ENCODE measurements at places on chromosomes 1 and 21.

GRCh38 chr21:28337315-28337714 lies 655.4 kb downstream of the LTN1 start:
- DNase-seq: peak; percentile 41

- DNase-seq: no peak
These were observed 10.1 kb downstream of the ENTREP3 start for GRCh38 chr1:155245163-155245524.

DNA sequence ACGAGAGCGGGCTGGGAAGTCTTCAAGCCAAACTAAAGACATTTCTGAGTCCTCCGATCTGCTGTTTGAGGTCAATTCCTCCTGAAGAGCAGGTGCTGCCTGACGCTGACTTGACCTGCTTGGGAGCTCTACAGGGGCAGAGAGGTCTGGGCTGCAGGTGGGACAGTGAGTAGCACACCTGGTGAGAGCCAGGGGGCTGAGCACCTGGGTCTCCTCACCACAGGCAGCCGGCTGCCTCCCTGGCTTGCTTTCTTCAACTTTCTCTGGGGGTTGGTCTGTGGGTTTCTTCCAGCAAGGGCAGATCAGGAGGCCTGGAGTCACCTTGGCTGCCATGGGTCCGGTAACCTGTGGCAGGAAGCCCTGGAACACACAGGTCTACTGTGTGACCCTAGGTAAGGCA lies 107.4 kb upstream of the EDN2 start:
- no peak for DNase-seq

DNA sequence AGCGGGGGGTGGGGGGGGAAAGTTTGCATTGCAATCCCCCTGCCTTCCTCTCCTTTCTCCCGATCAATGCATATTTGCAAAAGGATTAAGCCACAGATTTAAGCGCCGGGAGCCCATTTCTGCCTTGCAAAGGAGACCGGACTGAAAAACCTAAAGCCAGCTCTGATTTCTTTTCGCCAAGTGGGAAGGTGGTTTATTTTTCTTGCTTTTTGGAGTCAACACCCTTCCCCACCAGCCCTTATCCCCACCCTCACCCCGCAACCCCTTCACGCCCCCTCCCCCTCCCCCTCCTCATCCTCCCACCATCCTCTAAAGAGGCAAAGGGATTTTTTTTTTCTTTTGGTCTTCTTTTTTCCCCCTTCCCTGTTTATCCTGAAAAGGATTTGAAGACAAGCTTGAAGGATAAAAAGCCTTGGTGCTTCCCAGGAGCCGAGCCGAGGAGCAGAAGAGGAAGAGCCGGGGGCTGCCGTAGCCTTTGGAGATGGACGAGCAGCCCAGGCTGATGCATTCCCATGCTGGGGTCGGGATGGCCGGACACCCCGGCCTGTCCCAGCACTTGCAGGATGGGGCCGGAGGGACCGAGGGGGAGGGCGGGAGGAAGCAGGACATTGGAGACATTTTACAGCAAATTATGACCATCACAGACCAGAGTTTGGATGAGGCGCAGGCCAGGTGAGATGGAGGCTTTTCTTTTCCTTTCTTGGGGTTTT lies 513 bp downstream of the PBX1 start:
- no peak for DNase-seq

DNA sequence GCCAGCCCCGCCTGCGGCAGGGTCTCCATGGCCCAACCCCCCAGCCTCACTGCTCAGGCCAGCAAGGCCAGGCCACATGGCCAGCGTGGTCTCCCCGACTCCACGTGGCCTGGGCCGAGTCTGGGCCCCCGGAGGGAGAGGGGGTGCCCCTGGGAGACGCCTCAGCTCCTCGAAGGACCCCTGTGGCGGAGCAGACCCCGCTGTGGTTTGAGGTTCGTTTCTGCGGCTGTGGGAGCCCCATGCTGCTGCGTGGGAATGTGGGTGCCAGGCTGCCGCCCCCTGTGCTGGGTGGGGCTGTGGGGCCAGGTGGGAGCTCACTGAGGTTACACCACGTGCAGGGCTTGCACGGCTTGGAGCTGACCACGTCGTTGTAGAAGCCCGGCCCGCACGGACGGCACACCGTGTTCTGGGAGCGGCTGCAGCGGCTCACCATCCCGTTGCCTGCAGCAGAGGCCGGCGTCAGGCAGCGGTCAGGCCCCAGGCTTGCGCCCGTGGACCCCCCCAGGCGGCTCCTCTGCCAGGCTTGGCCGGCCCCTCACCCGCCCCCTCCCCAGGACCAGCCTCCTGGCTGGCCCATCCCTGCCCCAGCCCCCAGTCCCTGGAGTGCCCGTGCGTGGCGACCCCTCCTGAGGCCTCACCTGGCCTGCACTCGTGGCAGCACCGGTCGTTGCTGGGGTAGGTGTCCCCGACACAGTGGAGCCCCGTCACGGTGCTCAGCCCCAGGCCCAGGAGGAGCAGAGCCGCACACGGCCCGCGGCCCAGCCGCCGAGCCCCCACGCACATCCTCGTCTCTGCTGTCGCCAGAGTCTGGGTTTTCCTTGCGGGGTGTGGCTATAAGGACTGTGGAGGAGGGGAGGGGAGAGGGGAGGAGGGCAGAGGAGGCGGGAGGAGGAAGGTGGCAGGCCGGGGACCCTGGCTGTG lies at the start of gene TNFRSF4:
TSS of gene TNFRSF4 (minus strand) at position 809 of the 921 bp plus-strand sequence. CDS start at position 783, 26 bp downstream.
- no peak for DNase-seq

GRCh38 chr1:23273450-23274133 lies 56.3 kb upstream of the HTR1D start:
- DNase-seq: peak; percentile 61

GRCh38 chr1:160046494-160047110 lies 14.8 kb upstream of the PIGM start:
- DNase-seq: no peak

GRCh38 chr1:231359113-231359512 lies 21.0 kb downstream of the SPRTN start:
- peak; percentile 49 for DNase-seq

GRCh38 chr1:71037829-71038620 lies 9.6 kb downstream of the PTGER3 start:
- DNase-seq: no peak

DNA sequence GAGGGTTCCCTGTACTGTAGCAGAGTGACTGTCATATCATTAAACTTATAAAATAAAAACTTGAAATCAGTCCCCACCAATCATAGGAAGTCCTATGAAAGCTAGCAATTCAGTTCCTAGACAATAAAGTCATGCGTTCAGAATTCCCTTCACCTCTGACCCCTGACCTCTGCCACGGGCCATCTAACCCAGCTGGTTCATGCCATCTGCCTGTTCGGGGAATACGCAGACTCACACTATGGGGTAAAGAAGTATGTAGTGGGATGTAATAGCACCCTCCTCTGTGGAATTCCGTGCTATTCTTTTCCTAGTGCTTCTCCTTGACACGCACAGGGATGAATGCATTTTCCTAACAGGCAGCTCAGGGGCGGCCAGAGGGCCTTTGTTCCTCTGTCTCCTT lies 2.1 kb downstream of the GSTM4 start:
- no peak for DNase-seq

GRCh38 chr1:15272009-15272781 lies 25.2 kb downstream of the FHAD1 start:
- peak; percentile 52 for DNase-seq

- DNase-seq: peak; percentile 30
These were observed 33.9 kb upstream of the LGALS8 start for GRCh38 chr1:236489710-236490377.

DNA sequence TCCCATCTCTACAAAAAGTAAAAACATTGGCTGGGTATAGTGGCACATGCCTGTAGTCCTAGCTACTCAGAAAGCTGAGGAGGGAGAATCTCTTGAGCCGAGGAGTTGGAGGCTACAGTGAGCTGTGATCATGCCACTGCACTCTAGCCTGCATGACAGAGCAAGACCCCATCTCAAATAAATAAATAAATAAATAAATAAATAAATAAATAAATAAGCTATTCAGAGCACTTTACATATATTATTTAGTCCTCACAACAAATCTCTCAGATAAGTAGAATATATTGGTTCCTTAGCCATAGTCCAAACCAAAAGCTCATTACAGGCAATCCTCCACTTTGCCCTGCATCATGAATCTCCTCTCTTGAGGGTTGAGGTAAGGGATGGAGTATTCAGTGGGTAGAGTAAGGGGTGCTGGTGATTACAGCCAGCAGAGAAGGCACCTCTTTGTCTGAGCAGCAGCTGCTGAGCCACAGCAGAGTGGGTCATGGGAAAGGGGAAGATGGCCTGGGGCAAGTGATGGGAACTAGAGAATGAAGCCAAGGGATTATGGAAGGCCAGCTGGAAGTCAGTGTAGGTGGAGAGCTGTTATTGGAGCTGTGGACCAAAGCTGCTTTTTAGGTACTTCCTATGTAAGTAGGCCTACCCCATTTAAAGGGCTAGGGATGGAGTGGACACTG lies 115.5 kb upstream of the ZNF644 start:
- DNase-seq: no peak

GRCh38 chr21:36005018-36005417 lies 55.3 kb downstream of the SETD4 start:
- no peak for DNase-seq

DNA sequence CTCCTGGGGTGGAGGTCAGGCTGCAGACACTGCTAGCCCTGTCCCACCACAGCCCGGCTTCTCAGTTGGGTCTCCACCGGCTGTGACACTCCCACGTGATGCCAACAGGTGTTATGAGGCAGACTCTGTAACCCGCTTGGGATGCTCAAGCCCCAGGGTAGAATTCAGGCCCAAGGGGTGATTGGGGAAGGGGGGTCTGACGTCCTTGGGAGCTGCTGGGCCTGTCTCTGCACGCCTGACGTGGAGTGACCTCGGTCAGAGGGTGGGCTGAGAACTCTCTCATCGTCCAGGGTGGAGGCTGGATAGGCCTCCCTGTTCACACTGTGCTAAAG lies 7.7 kb upstream of the HES5 start:
- no peak for DNase-seq

DNA sequence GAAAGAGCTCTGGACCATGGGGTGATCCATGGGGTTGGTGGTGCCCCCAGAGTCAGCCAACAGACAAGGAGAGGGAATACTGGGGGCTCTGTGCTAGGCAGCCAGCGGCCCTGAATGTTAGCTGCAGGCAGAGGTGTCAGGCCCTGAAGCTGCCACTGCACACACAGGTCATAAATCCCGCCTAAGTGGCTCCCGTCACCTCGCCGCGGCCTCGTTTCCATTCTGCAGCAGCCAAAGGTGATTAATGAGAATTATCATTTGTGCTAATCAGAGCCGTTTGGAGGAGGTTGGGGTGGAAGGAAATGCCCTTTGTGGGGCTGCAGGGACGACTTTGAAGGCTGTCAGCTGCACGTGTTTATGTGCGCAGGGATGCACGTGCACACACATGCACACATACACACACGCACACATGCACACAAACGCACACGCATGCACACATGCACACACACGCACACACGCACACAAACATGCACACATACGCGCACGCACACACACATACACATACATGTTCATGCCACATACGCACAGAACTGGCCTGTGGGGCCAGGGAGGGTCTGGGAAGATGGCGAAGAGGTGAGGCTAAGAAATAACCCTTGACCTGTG lies 88.8 kb upstream of the ARHGEF16 start:
- no peak for DNase-seq

GRCh38 chr1:17561561-17561985 lies 22.1 kb downstream of the ARHGEF10L start:
- no peak for DNase-seq

DNA sequence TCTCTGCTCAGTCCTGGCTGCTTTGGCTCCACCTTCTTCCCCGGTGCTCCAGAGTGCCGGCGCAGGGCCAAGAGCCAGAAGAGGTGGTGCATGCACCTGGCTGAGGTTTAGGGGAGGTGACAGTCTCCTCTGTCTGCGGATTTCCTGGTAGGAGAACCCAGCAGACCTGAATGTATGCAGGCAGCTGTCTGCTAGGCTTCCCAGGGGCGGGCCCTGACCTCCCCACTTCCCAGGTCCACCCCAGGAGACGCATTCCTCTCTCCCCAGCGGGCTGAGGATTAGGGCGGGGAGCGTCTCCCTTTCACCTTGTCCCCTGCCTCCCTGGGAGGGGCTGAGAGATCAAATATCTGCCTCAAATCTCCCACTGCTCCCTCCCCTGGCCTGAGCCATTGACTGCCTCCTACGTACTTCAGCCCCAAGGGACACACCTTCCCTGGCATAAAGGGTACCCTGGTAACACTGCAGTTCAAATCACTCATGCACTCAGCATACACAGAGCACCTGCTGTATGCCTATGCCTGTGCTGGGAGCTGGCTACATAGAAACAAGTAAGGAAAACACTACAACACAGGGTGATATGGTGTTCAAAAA lies 27.5 kb downstream of the DMBX1 start:
- DNase-seq: no peak

GRCh38 chr1:110734133-110734680 lies 59.5 kb upstream of the KCNA3 start:
- no peak for DNase-seq

GRCh38 chr21:25560891-25561290 lies 46.4 kb downstream of the MRPL39 start:
- DNase-seq: no peak

DNA sequence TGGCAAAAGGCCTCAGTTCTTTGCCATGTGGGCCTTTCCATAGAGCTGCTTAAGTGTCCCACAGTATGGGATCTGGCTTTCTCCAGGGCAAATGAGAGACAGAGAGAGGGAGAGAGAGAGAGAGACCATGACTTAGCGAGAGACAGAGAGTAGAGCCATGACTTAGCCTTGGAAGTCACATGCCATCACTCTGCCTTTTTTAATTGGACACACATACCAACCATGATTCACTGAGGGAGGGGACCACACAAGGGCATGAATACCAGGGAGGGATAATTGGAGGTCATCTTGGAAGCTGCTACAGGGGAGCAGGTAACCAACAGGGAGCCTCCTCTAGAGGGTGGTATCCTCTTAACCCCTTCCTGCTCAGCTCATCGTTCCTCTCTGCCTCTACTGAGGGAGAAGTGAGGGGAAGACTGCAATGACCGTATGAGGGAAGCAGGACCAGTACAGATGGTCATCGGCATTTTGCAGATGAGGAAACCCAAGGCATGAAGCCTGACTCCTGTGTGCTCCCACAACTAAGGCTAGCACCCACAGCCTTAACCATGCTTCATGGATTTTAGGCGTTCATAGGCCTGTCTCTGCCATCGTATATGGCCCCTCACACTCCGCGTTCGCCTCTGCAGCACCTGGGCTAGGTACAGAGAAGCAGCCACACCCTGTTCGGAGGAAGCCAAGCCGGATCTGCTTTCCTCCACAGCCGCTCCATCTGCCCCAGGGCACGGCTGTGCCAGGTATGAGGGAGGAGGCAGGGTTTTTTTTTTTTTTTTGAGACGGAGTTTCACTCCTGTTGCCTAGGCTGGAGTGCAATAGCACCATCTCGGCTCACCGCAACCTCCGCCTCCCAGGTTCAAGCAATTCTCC lies 38.6 kb downstream of the MEF2D start:
- DNase-seq: no peak

DNA sequence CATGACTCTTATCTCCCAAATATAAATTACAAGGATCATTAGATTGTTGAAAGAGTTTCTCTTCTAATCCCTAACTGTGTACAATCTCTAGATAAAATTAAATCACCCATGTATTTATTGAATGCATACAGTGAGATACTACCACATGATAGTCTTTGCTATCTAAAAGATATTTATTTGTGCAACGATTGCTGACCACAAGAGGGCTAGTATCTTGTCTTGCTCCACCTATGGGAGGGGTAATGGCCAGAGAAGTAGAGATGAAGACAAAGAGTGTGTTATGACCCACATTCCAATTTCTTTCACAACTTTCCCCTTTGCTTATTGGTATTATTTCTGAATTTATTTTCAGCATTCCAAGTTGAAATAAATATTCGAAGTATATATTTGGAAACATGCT lies 13.7 kb downstream of the PYHIN1 start:
- no peak for DNase-seq

- no peak for DNase-seq
These were observed 144.5 kb upstream of the TMEM51 start for GRCh38 chr1:15008783-15009729.

GRCh38 chr1:118862755-118863154 lies 125.4 kb downstream of the TBX15 start:
- DNase-seq: no peak
